ENCODE measurements at places on chromosomes 5 and 9. TPM values are rescaled to one million over a fixed set of nuclear protein-coding genes. Genes with fewer than 3 reads are reported as not detected.

DNA sequence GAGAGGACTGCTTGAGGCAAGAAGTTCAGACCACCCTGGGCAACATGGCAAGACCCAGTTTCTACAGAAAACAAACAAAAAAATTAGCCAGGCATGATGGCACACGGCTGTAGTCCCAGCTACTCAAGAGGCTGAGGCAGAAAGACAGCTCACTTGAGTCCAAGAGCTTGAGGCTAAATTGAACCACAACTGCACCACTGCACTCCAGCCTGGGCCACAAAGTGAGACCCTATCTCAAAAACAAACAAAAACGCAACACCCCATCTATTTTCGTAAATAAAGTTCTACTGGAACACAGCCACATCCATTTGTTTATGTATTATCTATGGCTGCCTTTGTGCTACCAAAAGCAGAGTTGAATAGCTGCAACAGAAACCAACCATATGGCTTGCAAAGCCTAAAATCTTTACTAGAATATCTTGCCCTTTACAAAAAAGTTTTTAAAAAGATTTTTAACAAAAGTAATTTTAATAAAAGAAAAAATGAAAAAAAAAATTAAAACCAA is 67.5 kb downstream of the SETX start:
- H3K27ac ChIP-seq: no peak overlapping the region
- peaks cover 30% of the 10 kb centered on the region for H3K36me3 ChIP-seq
- no peaks in the 10 kb centered on the region for H3K27me3 ChIP-seq
- peaks cover 6% of the 10 kb centered on the region for H3K4me1 ChIP-seq
- DNase-seq: peak; percentile 98
- no peak overlapping the region for H3K4me3 ChIP-seq

DNA sequence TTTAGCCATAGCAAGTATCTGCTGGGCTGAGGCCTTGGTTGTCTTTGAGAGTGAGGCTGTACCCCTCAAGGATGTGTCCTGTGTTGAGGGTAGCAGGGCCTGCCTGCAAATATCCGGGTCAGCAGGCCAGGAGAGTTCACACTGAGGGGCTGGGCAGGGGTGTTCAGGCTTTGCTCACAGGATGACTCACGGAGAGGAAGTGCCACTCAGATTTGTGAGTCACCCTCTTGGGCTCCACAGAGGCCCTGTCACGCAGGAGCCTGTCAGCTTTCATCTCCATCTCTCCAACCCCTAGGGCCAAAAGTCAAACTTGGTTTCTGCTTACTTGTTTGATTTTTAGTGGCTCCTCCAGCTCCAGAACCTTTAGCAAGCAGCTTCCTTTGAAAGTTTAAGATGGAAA is 211.5 kb downstream of the SEC61B start:
- DNase-seq: peak; percentile 10
- no peaks in the 10 kb centered on the region for H3K27me3 ChIP-seq
- H3K36me3 ChIP-seq: no peaks in the 10 kb centered on the region
- H3K4me3 ChIP-seq: no peak overlapping the region
- no peaks in the 10 kb centered on the region for H3K4me1 ChIP-seq
- H3K27ac ChIP-seq: peak overlapping the region; percentile 83

DNA sequence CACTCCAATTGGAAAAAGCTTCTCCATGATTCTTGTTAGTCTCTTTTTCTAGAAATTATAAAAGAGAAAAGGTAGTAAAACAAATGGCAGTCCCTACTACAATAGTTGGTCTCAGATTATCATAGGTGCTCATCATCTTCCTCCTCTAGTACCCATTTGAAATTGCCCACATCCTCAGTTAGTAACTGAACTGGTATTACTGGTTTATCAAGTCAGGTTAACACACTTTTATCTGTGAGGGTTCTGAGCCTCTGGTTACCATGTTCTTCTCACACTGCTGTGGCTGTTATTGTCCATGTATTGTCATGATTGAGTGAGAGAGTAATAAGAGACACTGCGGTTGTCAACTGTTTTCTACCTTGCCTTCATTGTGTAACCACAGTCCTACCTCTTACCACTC is 901.7 kb downstream of the TLE1 start:
- H3K4me1 ChIP-seq: no peaks in the 10 kb centered on the region
- no peak overlapping the region for H3K27ac ChIP-seq
- H3K27me3 ChIP-seq: no peaks in the 10 kb centered on the region
- H3K36me3 ChIP-seq: no peaks in the 10 kb centered on the region
- no peak for DNase-seq

DNA sequence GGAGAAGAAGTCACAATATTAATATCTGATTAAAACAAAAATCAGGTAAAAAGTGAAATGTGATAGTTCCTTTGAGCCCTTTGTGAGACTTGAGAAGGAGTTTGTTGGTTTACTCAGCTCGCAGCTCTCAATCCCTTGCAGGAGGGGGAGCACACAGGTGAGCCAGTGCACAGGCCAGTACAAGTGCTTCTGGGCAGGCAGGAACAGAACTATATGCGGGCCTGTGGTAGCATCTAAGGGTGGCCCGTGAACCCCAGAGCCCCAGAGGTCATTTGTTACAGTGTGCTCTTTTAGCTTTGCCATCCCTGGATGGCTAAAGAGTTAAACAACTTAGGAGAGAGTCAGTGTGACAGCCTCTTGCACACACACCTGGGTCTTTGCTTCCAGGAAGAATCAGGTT is 215.3 kb upstream of the EDIL3 start:
- H3K4me3 ChIP-seq: no peak overlapping the region
- no peaks in the 10 kb centered on the region for H3K27me3 ChIP-seq
- DNase-seq: no peak
- H3K27ac ChIP-seq: no peak overlapping the region
- no peaks in the 10 kb centered on the region for H3K4me1 ChIP-seq

DNA sequence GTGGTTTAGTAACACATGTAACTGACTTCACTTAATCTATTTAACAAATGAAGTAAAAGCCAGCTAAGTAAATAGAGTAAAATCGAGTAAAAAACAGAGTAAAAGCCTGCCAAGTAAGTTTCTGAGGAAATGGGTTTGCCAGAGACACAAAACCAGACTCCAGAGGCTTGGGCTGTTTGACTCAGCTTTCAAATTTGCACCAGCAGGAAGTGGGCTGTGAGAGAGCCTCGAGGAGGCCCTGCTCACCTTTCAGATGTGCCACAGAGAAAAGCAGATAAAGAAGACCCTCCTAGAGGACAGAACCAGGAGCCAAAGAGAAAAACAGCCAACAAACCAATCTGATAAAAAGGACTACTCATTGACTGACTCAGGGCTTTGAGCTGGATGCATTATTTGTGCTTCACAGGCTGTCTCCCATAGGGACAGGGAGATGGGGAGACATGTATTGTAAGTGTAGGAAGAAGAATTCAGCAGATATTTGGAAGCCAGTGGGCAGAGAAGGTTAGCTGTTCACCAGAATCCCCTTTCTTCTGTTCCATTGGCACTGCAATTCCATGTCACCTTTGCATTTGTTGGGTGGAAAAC is 14.4 kb upstream of the AMACR start:
- no peaks in the 10 kb centered on the region for H3K27me3 ChIP-seq
- no peak for DNase-seq
- peaks cover 11% of the 10 kb centered on the region for H3K36me3 ChIP-seq
- no peak overlapping the region for H3K27ac ChIP-seq

GRCh38 chr9:22405869-22406659 is 40.6 kb upstream of the DMRTA1 start:
- H3K27ac ChIP-seq: no peak overlapping the region
- no peak for DNase-seq
- H3K36me3 ChIP-seq: no peaks in the 10 kb centered on the region
- H3K4me3 ChIP-seq: no peak overlapping the region

- no peak overlapping the region for H3K4me3 ChIP-seq
- no peaks in the 10 kb centered on the region for H3K36me3 ChIP-seq
- peak; percentile 78 for DNase-seq
- H3K27ac ChIP-seq: peak overlapping the region; percentile 96
These were observed 1.1 kb downstream of the HRCT1 start for GRCh38 chr9:35906923-35907699.

GRCh38 chr9:81791076-81791475 is 101.7 kb upstream of the TLE1 start:
- no peaks in the 10 kb centered on the region for H3K4me1 ChIP-seq
- H3K4me3 ChIP-seq: no peak overlapping the region
- H3K36me3 ChIP-seq: no peaks in the 10 kb centered on the region
- H3K27me3 ChIP-seq: no peaks in the 10 kb centered on the region
- DNase-seq: no peak

GRCh38 chr5:80246001-80246758 is 9.7 kb downstream of the SERINC5 start:
- DNase-seq: peak; percentile 68
- peaks cover 9% of the 10 kb centered on the region for H3K36me3 ChIP-seq
- H3K27ac ChIP-seq: no peak overlapping the region
- no peak overlapping the region for H3K4me3 ChIP-seq

DNA sequence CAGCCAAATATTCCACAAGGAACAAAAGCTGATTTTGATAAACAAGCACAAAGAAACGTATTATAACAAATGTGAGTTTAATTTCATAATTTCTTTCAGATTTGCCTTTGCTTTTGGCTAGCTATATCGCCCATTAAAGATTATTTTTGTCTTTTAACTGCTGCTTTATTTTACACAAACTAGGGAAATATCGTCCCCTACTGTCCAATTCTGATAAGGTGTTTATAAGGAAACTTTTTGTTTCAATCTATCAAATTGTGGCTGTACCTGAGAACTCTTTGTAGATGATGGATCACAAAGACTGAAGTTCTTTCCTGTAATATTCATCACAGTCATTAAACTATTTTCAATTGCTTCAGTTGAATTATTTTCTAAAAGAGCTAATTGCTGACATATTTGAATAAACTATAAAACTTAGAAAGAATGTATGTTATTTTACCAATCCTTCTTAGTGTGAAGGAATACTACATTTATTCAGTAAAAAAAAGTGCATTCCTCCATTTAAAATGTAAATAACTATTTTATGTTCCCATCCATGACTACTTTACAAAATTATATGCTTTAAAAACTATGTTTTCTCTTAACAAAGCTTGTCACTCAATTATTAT is 431.3 kb upstream of the ITGA1 start:
- H3K36me3 ChIP-seq: no peaks in the 10 kb centered on the region
- no peak overlapping the region for H3K4me3 ChIP-seq
- H3K4me1 ChIP-seq: no peaks in the 10 kb centered on the region

- H3K36me3 ChIP-seq: no peaks in the 10 kb centered on the region
- H3K4me1 ChIP-seq: peaks cover 5% of the 10 kb centered on the region
- no peaks in the 10 kb centered on the region for H3K27me3 ChIP-seq
- no peak overlapping the region for H3K4me3 ChIP-seq
- no peak overlapping the region for H3K27ac ChIP-seq
These were observed 41.7 kb downstream of the ACTL7B start for GRCh38 chr9:108813951-108814601.

GRCh38 chr5:54275361-54275760 is 35.0 kb downstream of the ARL15 start:
- H3K27ac ChIP-seq: no peak overlapping the region
- no peaks in the 10 kb centered on the region for H3K36me3 ChIP-seq
- no peaks in the 10 kb centered on the region for H3K27me3 ChIP-seq
- H3K4me3 ChIP-seq: no peak overlapping the region

- peaks cover 2% of the 10 kb centered on the region for H3K4me1 ChIP-seq
- H3K27ac ChIP-seq: no peak overlapping the region
- H3K27me3 ChIP-seq: no peaks in the 10 kb centered on the region
- H3K36me3 ChIP-seq: no peaks in the 10 kb centered on the region
- no peak overlapping the region for H3K4me3 ChIP-seq
These were observed 1302.7 kb upstream of the DMAC1 start for GRCh38 chr9:9102295-9102694.

GRCh38 chr5:96743805-96744204 is 63.9 kb downstream of the ERAP1 start:
- no peak for DNase-seq
- H3K4me1 ChIP-seq: no peaks in the 10 kb centered on the region
- no peaks in the 10 kb centered on the region for H3K27me3 ChIP-seq

GRCh38 chr5:163338-163620 is 28.0 kb upstream of the LRRC14B start:
- no peaks in the 10 kb centered on the region for H3K27me3 ChIP-seq
- no peaks in the 10 kb centered on the region for H3K36me3 ChIP-seq
- H3K4me1 ChIP-seq: no peaks in the 10 kb centered on the region
- no peak overlapping the region for H3K4me3 ChIP-seq

DNA sequence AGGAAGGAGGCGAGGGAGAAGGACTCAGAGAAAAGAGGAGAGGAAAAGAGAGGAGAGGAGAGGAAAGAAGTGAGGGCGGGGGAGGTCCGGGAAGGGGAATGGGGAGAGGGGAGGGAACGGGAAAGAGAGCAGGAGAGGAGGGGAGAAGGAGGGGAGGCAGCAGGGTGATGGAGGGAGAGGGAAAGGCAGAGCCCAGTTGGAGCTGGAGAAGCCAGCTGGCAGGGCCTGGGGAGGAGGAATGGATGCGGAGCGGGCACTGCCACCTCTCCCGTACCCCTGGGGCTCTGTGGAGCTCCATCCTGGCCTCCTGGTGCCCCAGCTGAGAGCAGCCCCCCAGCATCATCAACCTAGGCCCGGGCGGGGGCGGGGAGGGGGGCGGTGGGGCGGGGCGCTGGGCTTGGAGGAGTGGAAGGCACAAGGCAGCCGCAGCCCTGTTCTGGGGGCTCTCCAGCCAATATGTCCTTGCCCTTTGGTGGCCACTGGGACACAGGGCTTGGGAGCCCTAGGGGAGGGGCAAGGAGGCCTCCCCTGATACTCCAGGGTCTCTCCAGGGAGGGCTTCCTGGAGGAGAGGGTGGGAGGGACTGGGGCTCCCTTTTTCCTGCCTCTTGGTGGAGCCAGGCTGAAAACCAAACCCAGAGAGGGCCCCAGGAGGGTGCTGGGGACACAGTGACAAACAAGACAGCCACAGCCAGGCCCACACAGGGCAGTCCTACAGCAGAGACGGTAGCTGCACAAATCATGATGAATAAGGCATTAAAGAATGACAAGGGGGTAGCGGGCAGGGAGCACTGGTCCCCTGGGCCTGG is 123.7 kb downstream of the C9orf50 start:
- H3K36me3 ChIP-seq: no peaks in the 10 kb centered on the region
- peak overlapping the region; percentile 93 for H3K27ac ChIP-seq
- H3K27me3 ChIP-seq: no peaks in the 10 kb centered on the region
- H3K4me3 ChIP-seq: peak overlapping the region; percentile 62
- peaks cover 49% of the 10 kb centered on the region for H3K4me1 ChIP-seq

DNA sequence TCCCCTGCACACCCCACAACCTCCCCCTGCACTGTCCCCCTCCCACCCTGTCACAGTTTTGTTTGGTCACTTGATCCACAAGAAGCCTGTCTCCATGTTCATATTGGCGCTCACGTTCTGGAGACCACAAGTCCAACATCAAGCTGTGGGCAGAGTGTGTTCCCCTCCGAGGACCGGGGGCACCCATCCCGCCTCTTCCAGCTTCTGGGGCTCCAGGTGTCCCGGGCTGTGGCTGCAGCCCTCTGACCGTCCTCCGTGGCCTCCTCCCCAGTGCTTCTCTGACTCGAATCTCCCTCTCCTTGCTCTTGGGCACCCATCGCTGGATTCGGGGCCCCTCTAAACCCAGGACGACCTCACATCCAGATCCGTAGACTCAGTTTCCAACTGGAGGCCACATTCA is 49.2 kb downstream of the PLEKHG4B start:
- H3K4me3 ChIP-seq: no peak overlapping the region
- no peaks in the 10 kb centered on the region for H3K4me1 ChIP-seq
- no peaks in the 10 kb centered on the region for H3K36me3 ChIP-seq

Gene IL5
- not detected for polyA plus RNA-seq

Gene F2RL2
- 0.07 TPM for polyA plus RNA-seq

Gene INSL6
- not detected for polyA plus RNA-seq

Gene SLC25A2
- polyA plus RNA-seq: 0.05 TPM

Gene ZDHHC11
- polyA plus RNA-seq: 9.8 TPM

Data from lung (tissue), 17 donors.